ENCODE measurements at places on chromosomes 13 and 19. TPM values are rescaled to one million over a fixed set of nuclear protein-coding genes. Genes with fewer than 3 reads are reported as not detected.

DNA sequence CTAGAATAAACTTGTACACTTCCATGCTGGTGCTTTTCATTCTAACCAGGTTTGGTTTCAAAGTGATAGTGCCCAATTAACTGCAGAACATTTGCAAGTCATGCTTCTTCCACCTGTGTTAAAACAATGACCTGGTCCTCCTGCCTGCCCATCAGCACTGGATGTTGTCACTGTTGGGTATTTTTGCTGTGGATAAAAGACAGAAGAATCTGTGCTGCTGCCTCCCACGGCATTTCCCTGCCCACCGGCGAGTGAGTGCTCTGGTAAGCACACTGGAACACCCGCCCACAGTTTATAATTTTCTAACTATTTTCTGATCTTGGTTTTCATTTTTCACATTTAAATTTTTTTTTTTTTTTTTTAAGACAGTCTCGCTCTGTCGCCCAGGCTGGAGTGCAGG lies 2.3 kb upstream of the AKAP8 start:
- no peak for DNase-seq

DNA sequence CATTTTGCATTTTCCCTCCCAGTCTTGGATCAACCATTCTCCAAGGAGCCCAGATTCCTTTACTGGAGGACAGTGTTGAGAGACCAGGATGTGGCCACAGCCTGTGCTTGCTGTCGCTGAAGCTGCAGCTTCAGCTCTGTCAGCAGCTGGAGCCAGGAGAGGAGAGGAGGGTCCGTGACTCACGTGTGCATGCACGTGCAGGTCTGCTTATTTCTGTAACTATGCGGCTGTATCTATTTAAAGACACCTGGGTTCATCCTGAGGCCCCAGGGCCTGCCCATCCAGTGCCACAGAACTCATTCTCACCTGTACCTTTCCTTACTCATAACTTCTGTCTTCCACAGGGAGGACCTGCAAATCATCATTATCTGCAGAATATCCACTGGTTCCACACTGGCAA lies 8.2 kb upstream of the LAMP1 start:
- DNase-seq: no peak

GRCh38 chr13:112773601-112774447 lies 84.0 kb downstream of the ATP11A start:
- no peak for DNase-seq

CCDC194 gene
- 0.83 TPM for polyA plus RNA-seq

DNA sequence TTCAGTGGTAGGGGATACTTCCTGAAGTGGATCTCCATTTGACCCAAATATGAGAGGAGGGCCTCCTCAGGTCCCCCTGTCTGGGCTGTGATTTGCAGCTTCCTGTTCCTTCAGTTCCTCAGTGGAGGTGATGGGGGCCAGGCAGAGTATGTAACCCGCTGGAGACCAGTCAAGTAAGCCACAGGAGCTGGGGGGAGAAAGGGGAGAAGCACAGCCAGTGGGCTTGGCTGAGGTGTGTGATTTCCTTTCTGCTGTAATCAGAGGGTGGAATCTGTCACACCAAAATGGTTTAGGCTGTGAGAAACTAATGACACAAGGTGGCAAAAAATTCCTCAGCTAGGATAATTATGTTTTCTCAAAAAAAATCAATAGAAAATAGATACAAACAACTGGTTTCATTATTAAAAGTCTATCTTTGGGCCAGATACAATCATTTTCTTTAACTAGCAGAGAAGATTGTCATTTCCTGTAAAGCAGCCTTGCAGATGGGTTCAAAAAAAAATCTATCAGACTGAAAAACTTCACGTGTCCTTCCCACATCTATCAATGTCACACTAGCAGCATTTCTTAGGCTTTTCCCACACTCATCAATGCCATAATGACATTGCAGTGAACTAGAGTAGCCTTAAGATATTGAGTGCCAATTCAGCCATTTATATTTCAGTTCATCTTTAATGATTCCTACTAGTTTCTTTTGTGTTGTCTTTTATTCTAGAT lies 1660.3 kb downstream of the EFNB2 start:
- no peak for DNase-seq

NAPSA gene
- 8.2 TPM for polyA plus RNA-seq

ANKRD24 gene
- polyA plus RNA-seq: 0.65 TPM

GRCh38 chr19:10866495-10866894 lies 4.9 kb upstream of the CARM1 start:
- DNase-seq: no peak

- DNase-seq: no peak
Measured at GRCh38 chr13:96650301-96650886, 343.9 kb downstream of the OXGR1 start.

ANGPTL8 gene
- polyA plus RNA-seq: 0.42 TPM

CGB3 gene
- polyA plus RNA-seq: not detected

DNA sequence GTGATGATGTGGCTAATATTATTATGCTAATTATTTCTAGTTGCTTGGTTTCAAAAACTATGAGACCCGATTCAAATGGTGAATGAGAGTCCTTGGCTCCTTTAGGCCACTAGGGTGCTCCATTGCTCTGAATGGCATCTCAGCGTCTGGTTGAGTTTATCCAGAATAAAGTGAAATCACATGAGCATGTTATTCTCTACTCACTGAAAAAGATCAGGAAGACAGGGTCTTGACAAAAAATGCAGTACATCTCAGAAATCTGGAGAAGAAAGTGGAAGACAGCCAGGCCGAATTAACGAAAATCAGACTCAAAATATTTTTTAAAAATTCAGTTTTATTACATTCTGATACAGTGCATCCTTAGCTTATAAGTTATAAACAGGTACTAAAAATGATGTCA lies 516.2 kb downstream of the MYO16 start:
- no peak for DNase-seq

DNA sequence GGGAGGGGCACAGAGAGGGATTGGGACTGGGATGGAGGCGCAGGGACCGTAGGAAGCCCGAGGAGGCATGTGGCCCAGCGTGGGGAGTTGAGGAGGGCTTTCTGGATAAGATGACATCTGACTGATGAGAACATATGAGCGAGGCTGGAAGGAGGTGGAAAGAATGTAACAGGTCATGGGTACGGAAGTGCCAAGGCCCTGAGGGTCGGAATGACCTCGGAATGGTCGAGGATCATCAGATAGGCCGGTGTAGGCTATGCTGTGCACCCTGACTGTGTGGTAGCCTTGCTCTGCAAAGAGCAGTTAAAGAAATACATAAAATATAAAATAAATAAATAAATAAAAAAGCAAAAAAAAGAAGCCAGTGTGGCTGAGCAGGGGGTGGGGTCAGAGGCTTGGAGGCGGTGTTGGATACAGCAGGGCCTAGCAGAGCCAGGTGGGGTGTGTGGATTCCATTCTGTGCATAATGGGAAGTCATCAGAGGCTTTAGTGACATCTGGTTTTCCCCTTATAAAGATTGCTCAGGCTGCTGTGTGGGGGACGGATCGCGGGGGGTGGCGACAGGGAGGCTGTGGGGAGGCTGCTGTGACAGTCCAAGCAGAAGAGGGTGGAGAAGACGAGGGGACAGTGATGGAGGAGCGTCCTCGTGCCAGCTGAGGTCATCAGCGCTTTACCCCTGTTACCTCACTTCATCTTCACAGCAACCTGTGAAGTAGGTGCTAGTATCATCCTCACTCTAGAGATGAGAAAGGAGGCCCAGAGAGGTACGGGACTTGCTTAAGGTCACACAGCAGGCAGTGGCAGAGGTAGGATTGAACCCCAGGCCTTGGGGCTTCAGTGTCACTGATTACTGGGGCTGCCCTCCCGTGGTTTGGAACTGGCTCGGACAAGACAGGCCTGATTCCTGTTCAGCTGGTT lies 5.0 kb downstream of the PAK4 start:
- no peak for DNase-seq

GRCh38 chr19:21699197-21699596 lies 68.2 kb downstream of the ZNF100 start:
- no peak for DNase-seq

DNA sequence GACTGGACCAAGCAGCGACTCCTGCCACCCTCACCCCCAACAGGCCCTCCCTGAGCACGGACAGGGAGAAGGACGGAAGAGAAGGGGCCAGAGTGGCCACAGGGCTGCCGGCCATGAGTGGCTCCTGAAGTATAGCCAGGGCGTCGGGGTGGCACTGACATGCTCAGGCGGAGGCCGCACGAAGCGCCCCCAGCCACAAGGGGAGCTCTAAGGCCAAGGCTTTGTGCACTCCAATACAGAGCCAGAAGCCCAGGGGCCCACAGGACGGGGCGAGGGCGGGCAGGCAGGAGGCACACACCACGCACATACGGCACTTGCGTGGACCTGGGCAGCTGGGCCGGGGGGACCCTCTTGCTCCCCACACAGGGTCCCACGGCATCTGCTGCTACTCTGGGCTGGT lies 52.0 kb downstream of the KLF2 start:
- no peak for DNase-seq

DNA sequence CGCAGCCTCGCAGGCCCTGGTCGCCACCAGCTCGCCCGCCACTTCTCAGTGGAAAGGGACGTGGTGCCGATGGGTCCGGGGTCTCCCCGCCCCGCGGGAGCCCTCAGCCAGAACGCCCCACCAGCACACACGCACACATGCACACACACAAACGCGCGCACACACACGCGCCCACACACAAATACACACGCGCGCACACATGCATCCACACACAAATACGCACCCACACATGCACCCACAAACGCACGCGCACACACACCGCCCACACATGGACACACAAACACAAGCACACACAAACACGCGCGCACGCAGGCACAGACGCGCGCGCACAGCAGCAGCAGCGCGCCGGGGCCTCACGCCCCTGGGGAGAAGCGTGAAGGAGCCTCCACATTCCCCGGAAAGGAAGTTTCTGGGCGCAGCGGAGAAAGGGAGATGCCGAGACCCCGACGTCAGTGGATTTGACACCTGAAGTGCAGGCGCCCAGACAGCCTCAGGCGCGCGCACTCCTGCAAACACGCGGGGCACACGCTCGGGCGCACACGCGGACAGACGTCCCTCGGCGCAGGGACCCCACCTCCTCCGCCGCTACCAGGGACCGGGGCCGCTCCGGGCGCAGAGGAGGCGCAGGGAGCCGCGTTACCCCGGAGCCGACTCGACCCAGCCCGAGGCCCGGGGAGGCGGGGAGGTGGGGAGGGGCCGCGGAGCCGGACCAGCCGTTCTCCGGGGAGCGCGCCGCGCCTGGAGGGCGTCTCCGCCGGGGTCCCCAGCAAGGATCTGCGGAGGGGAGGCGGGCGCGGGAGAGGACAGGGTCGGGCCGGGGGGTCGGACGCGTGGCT lies 622 bp downstream of the RASA3 start:
- DNase-seq: no peak

- DNase-seq: peak; percentile 4
Measured at GRCh38 chr13:28820099-28821051, at the start of gene MTUS2. MTUS2 (plus strand) TSS chr13:28820339.

DNA sequence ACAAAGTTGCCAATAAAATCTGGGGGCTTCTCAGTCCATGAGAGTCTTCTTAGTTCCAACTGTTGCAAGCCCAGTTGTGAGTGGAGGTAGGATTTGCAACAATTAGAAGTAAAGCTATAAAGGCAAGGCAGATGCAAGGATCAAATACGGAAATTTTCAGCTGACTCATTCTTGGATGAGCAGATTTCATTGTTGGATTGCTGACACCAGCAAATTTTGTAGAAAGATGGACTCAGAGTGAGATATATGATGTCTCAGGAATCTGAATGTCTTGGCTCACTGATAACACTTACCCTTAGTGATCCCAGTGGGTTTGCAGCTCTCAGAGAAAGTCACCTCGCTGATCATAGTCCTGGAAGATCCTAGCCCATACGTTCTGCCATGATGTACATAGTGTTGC lies 209.0 kb downstream of the GPC6 start:
- DNase-seq: no peak

GRCh38 chr19:38277969-38278680 lies 13.8 kb downstream of the SPINT2 start:
- DNase-seq: no peak

- no peak for DNase-seq
Measured at GRCh38 chr13:92954746-92955145, 271.9 kb upstream of the GPC6 start.

DNA sequence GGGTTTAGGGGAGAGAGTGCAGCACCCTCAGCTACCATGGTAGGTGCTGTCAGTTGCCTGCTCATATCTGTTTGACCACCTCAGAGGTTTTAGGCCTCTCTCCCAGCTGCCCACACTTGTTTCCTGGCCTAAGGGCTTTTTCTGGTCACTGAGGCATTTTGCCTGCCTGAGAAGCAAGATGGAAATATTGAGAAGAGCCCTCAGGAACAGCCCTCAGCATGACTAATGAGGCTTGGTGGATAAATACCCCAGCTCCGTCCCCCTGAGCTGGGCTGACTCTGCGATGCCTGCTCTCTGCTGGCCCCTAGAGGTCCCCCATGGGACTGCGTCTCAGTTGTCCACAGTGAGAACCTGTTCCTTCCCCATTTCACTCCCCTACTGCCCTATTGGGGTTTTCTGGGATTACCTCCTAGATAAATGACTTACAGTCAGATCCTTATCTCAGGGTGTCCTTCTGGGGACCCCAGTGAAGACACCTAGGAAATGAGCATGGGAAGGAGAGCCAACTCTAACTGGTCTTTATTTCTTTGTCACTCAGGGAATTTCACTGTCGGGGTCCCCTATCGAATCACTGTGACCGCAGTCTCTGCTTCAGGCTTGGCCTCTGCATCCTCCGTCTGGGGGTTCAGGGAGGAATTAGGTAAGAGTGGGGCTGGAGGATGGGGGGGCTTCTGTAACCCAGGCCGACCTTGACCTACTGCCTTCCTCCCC lies 13.3 kb downstream of the PALM3 start:
- no peak for DNase-seq

DNA sequence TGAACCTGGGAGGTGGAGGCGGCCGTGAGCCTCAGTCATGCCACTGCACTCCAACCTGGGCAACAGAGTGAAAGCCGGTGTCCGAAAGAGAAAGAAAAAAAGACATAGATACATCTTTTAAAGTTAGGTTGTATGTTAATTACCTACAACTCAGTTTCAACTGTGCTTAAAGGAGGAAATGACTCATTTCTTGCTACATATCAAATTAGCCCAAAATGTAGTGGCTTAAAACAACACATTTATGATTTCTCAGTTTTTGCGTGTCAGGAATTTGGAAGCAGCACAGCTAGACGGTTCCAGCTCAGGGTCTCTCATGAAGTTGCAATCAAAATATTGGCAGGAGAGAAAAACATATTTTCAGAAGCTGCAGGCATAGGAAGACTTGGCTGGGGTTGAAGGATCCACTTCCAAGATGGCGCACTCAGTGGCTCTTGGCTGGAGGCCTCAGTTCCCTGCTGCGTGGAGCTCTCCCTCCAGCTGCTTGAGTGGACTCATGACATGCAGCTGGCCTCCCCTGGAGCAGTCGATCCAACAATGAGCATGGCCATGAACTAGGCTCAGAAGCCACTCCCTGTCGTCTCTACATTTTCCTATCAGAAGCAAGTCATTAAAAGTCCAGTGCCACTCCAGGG lies 7.1 kb downstream of the LDLR start:
- no peak for DNase-seq

IL12RB1 gene
- polyA plus RNA-seq: 0.14 TPM

Measured in right renal cortex interstitium (tissue), 3 donors.